ENCODE measurements at places on chromosomes 12 and 14. TPM values are rescaled to one million over a fixed set of nuclear protein-coding genes. Genes with fewer than 3 reads are reported as not detected.
A peak's percentile ranks its signal among the peaks of the same experiment; 100 is the strongest.

GRCh38 chr14:70527501-70528105 lies 7.2 kb downstream of the ADAM20 start:
- no peak for DNase-seq
- H3K27me3 ChIP-seq = no peaks in the 10 kb centered on the region

DNA sequence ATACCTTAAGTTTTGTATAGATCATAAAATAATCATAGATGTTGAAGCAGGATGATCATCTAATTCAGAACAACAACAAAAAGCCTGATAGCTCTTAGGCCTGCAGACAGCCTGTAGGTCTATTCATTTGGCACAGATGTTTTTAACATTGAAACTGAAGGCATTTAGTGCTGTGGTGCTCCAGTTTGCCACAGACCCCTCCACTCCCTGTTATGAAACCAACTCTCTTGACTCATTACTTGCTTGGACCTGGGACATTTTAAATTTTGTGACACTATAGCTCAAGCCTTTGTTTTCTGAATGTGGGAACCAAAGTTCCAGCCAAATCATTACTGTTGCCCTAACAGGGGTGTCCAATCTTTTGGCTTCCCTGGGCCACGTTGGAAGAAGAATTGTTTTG lies 9.1 kb downstream of the PRKCH start:
- no peak overlapping the region for H3K27ac ChIP-seq
- no peaks in the 10 kb centered on the region for H3K27me3 ChIP-seq
- no peaks in the 10 kb centered on the region for H3K36me3 ChIP-seq
- DNase-seq = no peak
- no peak overlapping the region for H3K4me3 ChIP-seq

- DNase-seq = no peak
- H3K4me1 ChIP-seq = no peaks in the 10 kb centered on the region
- no peaks in the 10 kb centered on the region for H3K27me3 ChIP-seq
- no peaks in the 10 kb centered on the region for H3K36me3 ChIP-seq
Measured at GRCh38 chr12:38607295-38607694, 290.7 kb downstream of the ALG10B start.

- no peaks in the 10 kb centered on the region for H3K27me3 ChIP-seq
- H3K4me3 ChIP-seq = no peak overlapping the region
- peaks cover 84% of the 10 kb centered on the region for H3K4me1 ChIP-seq
- DNase-seq = no peak
Measured at GRCh38 chr12:46212108-46212982, 56.5 kb downstream of the SLC38A1 start.

DNA sequence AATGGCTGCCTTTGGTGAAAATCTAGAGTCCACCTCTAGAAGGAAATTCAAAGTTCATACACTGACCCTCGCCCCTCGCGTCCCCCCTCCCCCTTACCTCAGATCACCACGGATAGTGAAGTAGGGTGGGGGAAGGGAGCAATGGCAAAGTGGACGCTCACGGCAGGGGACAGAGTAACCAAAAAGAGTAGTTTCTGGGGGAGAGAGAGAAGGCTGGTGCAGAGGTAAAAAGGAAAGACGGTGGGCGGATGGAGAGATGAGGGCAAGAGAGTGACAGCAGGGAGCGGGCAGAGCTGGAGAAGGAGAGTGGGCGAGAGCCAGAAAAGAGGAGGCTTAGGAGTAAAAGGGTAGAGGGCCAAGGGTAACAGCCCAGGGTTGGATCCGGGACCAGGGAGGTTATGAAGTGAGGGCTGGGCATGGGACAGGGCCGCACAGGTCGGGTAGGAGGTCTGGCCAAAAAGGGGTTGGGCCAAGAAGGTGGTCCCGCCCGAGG lies 423 bp downstream of the ALDH6A1 start:
- peak overlapping the region; percentile 76 for H3K4me3 ChIP-seq
- DNase-seq = no peak
- H3K36me3 ChIP-seq = no peaks in the 10 kb centered on the region
- H3K27me3 ChIP-seq = no peaks in the 10 kb centered on the region

Gene CD163
- total RNA-seq = 1.1 TPM

Measured in B cell (primary cell).